GF-D8 (cell line): ENCODE measurements at places on chromosomes 16 and 17.

- no peak for DNase-seq
These were observed 49.8 kb upstream of the CBX4 start for GRCh38 chr17:79888811-79889634.

DNA sequence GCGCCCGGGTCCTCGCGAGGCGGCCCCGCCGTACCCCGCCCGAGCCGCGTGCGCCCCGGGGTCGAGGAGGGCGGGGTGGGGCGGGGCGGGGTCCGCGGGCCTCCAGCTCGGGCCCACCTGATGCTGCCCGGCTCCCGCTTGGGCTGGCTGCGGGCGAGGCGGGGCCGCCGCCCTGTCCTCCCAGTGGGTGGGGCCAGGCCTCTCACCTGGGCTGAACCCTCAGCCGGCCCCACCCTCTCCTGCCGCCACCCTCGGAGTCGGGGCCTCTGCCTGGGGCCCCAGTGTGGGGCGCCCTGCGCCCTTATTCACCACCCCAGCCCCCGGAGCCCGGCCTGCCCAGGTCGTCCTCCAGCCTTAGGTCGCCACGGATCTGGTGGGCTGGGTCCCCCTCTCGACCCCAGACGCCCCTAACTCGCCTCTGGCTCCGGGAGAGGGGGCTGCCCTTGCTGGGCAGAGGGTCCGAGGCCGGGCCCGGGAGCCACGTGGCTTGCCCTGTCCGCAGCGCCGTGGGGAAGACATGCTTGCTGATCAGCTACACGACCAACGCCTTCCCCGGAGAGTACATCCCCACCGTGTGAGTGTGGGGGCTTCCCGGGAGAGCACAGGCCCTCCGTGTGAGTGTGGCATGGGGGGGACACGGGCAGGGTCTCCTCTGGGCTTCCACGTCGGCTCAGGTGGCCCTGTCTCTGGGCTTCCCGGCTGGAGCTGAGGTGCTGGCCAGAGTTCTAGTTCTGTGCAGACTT, 578 bp downstream of the RAC3 start:
- no peak for DNase-seq

DNA sequence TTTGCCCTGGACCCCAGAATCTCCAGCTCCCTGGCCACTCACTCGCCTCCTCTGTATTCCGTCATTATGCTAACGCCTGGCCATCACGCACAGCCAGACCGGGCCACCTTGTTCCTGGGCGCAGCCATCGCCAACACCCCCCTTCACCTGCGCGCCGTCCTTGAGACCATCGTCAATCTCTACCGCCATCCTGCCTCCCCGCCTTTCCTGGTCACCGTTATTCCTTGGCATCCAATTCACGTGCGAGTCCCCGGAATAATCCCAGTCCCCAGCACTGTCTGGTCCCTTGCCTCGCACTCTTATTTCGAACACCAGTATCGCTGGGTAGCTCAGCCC, 541 bp downstream of the VKORC1 start:
- no peak for DNase-seq

GRCh38 chr16:29868396-29869009, 5.5 kb upstream of the CDIPT start:
- no peak for DNase-seq

- DNase-seq = no peak
These were observed 62.6 kb upstream of the ERN1 start for GRCh38 chr17:64192589-64192988.

- DNase-seq = no peak
These were observed 9.1 kb downstream of the RMI2 start for GRCh38 chr16:11354407-11354732.

DNA sequence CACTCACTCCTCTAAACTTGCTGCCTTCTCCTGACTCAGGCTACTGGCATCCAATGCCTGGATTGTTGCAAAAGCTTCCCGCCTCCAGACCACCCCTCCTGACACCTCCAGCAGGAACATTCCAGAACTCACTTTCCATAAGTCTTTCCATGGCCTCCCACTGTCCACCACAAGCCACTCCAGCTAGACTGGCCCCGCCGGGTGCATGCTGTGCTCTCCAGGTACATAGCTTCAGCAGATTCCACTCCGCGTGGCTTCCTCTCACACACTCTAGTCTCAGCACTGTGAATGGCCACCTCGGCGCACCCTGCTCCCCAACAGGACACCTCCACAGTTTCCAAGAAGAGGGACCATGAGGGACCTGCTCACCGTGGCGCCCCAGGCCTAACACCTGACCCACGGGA, 25.9 kb upstream of the FAAP100 start:
- no peak for DNase-seq

GRCh38 chr16:11111150-11111549, 144.9 kb downstream of the SOCS1 start:
- no peak for DNase-seq

GRCh38 chr17:50027172-50027880, 28.6 kb upstream of the ITGA3 start:
- no peak for DNase-seq

- DNase-seq = no peak
These were observed 27.2 kb upstream of the CCL22 start for GRCh38 chr16:57331355-57331754.

GRCh38 chr17:53792997-53793396, 29.7 kb upstream of the KIF2B start:
- DNase-seq = no peak

DNA sequence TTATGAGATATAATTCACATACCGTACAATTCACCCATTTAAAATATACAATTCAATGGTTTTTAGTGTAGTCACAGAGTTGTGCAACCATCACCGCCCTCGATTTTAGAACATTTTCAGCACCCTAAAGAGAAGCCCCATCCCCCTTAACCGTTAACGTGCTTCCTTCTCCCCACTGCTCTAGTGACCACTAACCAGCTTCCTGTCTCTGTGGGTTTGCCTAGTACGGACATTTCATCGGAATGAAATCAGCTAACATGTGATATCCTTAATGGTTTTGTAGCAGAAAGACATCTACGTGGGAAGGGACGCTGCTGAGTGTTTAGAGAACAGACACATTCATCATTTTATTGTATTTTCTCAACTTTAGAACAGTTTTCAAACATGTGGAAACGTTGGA, 80.8 kb upstream of the HSBP1 start:
- peak; percentile 63 for DNase-seq

GRCh38 chr16:3625911-3626732, 14.7 kb upstream of the SLX4 start:
- DNase-seq = peak; percentile 60

- no peak for DNase-seq
These were observed 2.0 kb downstream of the KLHL11 start for GRCh38 chr17:41863074-41863848.

DNA sequence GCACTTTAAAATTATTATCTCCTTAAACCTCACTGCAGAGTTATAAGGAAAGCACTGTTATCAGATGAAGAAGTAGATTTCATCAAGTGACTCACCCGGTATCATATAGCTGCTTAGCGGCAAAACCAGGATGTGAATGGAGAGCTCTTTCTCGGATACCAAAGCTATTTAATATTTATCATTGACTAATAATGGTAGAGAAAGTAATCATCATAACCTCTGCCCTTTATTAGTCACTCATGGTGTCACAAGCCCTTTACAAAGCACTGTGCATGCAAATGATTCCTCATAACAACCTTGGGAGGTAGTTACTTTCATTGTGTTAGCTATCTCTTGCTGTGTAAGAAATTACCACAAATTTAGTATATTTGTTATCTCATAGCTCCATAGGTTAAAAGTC, 592.9 kb downstream of the MAF start:
- no peak for DNase-seq

DNA sequence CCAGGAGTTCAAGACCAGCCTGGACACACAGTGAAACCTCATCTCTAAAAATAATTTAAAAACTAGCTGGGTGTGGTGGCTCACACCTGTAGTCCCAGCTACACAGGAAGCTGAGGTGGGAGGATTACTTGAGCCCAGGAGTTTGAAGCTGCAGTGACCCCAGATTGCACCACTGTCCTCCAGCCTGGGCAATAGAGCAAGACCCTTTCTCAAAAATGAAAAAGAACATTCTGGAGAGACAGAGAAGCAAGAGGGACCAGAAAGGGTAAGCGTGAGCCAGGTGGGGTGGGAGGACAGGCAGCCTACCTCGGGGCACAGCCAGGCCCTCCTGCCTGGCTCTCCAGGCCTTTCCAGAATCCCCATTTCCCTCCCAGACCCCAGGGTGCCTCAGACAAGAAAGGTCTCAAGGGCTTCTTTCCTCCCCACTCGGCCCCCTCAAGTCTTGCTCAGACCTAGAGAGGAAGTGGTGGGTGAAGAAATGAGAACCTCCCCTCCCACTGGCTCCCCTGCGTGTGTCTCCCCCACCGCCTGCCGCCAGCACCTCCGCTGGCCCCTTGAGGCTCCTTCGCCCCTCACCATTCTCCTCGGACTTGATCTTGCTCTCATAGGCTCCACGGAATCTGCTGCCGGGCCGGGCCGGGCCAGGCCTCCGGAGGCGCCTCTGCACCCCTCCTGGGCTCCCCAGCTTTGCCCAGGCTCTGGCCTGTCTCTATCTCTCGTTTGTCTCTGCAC, 503 bp downstream of the C16orf54 start:
- peak; percentile 63 for DNase-seq

GRCh38 chr16:2295056-2295798, 27.3 kb upstream of the RNPS1 start:
- no peak for DNase-seq
